HuH-7.5 (cell line): ENCODE measurements at places on chromosomes 6 and 20.

DNA sequence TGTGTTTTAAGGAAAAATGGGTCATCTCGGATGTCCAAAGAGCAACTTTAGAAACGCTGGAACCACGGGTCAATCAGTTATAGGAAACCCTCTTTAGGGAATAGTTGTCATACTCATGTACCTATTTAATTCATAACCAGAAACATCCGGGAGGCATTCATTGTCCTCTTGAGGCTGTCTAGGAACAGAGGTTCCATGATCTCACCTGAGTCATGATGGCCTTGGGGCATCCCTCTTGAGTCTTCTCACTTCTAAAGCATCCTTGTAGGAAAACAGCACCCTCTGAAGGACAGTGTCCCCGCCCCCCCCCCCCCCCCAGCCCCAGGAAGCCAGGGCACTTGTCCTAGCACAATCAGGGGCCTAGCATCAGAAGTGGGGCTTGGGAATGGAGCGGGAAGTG, 46.3 kb upstream of the CDH4 start:
- no peak for DNase-seq

DNA sequence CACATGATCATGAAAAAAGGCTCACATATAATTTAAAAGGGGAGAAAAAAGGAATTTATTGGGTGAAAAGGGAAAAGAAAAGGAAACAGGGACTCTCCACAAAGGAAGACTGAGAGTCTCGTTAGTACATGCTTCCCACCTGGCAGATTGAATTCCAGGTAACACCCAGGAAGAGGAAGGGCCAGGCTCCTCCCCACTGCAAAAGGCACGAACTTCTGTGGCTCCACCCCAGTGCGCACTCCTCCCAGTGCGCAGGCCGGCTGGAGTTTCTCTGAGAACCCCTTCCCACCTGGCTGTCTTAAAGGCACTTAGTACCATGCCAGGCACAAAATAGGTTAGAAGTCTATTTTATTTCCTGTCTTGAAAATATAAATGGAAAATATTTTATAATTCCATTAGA, 129.8 kb downstream of the COL12A1 start:
- DNase-seq = no peak

- no peak for DNase-seq
Observed at GRCh38 chr6:127858727-127859391, 42.0 kb downstream of the THEMIS start.

DNA sequence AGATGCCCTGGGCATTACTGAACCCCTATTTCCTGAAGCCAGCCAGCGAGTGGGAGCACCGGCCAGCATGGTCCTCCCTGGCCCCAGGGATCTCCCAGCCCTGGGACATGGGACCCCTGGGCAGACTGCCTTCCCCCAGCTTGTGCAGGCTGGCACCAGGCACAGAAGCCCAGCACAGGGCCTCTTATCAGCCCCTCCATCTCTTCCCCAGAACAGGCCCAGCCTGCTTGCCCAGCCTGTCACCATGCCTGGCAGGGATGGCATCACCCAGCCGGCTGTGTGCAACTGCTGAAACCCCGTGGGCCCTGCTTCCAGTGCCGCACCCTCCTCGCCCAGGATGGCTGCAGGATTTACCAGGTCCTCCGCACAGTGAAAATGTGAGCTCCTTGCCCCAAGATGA, 6.1 kb upstream of the OSBPL2 start:
- DNase-seq = peak; percentile 66

DNA sequence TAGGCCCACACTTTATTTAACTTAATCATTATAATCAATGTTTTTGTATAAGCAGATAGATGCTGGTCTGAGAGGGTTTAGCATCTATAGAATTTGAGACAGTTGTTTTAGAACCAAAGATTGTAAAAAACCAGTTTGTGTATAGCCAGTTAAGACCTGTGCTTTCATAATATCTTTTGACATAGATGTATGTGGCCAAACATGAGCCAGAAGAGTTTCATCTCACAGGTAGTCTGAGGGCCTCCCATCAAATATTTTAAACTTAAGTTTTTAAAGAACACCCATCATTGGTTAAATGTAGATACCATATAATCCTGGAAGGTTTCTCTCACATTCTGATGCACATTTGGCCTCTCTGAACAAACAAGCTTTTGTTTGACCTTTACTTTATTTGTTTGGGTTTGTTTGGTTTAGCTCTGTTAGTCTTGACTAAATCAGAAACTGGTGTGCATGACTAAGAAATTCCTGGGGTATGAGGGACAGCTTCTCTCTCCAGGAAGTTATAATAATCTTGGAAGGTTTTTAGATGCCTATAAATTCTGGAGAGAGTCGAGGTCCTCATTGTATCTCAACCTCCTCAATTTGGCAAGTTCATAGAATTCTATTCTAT, 58.0 kb upstream of the TMEM200A start:
- DNase-seq = peak; percentile 12

GRCh38 chr6:126127659-126128058, 141.3 kb downstream of the TRMT11 start:
- DNase-seq = no peak

- DNase-seq = no peak
Observed at GRCh38 chr6:116836606-116837342, 7.9 kb upstream of the GPRC6A start.

GRCh38 chr6:156028335-156029131, 572.9 kb upstream of the NOX3 start:
- DNase-seq = no peak

- DNase-seq = peak; percentile 33
Observed at GRCh38 chr6:292506-293192, 362 bp downstream of the DUSP22 start.

DNA sequence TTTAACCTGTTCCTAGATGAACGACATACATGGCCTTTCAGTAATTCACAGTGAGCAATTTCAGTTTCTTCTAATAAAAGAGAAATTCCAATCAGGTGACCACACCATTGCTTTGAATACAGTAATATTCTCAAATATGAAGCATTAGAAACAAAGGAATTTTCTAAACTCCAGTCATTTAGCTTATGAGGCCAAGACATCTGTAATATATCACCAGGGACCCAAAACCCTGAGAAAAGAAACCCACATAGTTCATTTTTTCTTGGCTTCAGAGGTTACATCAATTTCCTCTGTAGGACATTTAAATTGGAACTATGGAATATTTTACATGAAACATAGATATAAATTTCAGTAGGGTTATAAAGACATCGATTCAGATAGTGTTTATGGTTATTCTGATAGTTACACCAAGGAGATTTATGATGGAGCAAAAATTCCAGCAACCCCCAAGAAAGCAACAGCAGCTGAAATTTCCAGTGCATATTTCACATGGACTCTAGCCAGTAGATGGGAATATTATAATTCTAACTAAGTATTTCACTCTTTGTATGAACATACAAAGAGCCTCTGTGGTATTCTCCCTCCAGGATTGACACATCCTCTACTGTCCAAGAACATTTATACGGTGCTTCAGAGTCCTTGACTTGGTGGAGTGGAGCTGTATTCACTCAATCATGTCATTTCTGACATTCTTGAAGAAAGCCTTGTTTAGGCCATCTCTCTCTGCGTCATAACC, 82.9 kb downstream of the ADGRG6 start:
- no peak for DNase-seq

DNA sequence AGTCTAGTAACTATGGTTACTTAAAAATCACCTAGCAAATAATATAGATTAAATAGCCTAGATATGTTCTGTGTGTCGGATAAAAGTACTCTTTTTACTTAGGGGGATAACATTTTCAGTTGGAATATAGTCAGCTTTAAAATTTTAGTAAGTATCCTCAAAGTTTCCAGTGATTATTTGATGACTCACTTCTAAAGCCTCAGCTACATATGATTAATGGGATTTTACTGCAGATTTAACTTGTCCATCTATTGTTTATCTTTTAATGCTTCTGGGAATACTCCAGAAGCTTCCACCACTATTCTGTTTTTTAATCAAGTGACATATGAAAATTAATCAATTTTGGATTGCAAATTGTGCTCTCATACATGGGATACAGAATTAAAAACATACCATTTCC, 8.7 kb upstream of the TENT5A start:
- no peak for DNase-seq

- DNase-seq = no peak
Observed at GRCh38 chr20:36861625-36861874, 14.4 kb upstream of the TLDC2 start.

DNA sequence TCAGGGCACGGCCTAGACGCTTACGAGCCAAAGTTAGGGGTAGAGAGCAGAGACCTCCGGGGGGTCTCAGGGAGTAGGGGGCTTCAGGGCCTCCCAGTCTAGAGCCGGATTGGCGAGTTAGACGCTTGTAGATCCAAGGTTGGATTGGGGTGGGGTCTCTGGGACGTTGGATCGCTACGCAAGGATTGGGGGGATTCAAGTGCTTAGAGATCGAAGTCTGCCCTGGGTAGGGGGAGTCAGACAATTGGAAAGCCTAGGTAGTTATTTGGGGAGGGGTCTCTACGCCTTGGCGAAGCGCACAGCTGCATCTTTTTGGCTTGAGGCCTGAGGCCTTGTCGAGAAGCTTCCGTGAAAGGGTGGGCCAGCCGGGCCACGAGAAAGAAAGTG, 469 bp downstream of the STX16 start:
- DNase-seq = no peak

DNA sequence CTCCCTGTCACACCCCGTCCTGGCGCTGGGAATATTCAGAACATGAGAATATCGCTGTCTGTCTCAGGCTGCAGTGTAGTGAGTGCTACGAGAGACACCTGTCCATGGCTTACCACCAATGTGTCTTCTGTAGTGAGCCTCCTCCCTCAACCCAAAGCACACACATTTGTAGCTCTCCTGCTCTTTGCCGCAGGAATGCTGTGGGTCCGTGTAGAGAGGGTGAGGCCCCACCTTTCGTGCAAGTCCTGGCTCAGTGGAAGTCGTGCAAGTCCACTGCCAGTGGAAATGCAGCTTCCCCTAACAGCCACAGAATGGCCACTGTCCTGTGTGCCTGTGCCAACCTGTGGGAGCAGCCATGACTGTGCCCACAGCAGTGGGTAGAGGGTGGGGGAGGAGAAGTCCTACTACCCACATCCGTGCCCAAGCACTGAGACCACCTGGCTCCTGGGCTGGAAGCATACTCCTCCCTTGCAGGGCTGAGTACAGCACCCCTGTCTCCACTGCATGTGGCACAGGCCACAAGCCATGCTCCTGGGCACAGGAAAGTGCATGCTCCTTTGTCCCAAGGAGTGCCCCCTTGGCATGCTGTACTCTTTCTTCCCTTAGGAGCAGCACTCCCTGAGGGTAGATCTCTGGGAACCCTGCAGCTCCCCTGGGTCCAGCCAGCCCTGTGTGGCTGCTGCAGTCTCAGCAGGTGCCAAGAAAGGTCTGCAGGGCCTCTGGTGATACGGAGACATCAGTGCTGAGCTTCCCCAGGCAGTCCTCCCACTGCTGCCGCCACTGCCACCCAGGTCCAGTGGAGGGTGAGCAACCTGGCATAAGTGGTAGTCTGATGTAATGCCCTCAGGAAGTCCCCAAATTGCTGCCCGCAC, 28.0 kb downstream of the IGF2R start:
- no peak for DNase-seq

DNA sequence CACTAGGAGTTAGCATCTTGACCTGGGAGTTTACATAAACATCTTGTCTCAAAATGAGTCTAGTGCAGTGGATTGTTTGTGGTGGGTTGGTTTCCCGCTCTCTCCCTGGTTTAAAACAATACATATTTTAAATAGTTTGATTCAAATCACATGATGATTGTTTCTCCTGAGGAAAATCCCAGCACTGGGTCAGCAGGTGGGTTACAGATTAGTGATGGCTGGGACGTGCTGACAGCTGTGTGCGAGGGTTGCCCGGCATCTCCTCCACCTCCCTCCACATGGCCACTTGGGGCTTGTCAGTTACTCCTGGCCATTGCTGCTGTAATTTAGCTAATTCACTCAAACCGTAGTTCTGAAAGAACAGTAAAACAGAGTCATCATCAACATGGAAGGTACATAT, 306.4 kb upstream of the CITED2 start:
- DNase-seq = no peak
